Neuronal stem cell (in vitro differentiated cells): ENCODE measurements at places on chromosomes 5 and 9.

DNA sequence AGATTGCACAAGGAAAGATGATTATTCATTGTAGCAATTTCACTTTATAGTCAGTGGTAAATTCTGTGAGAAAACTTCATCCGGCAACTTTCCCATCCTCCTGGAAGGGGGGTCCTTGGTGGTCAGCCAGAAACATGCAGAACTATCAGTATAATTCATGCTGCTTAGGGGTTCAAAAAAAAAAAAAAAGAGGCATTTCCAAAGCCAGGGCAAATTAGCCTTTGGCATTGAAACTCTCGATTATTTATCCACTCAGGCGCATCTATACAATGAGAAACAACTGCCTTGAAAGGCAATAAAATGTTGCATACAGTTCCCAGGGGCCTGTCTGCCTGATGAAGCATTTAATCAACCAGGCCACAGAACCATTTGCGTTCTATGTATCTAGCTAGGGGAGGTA, 263.3 kb downstream of the TMEM167A start:
- DNase-seq, result no peak

GRCh38 chr5:170570476-170570875, 66.7 kb downstream of the KCNIP1 start:
- no peak for DNase-seq

- DNase-seq, result no peak
These were observed 57.6 kb downstream of the GLIS3 start for GRCh38 chr9:4242239-4242638.

DNA sequence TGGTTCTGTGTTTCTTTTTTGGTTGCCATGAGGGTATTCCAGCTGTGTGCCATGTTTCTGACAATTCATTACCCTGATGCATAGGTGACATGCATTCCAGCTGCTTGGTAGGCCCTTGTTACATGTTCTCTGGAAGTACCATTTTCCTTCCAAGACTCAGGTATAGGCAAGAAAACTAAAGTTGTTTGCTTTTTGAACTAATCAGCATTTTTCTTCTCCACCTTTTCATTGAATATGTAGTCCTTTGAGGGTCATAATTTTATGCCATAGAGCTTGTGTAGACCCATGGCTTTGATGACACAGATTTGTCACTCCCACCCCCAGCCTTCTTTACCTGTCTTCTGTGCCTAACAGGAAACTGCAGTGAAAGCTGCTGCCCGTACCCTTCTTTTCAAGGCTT, 339.2 kb downstream of the MED10 start:
- no peak for DNase-seq

DNA sequence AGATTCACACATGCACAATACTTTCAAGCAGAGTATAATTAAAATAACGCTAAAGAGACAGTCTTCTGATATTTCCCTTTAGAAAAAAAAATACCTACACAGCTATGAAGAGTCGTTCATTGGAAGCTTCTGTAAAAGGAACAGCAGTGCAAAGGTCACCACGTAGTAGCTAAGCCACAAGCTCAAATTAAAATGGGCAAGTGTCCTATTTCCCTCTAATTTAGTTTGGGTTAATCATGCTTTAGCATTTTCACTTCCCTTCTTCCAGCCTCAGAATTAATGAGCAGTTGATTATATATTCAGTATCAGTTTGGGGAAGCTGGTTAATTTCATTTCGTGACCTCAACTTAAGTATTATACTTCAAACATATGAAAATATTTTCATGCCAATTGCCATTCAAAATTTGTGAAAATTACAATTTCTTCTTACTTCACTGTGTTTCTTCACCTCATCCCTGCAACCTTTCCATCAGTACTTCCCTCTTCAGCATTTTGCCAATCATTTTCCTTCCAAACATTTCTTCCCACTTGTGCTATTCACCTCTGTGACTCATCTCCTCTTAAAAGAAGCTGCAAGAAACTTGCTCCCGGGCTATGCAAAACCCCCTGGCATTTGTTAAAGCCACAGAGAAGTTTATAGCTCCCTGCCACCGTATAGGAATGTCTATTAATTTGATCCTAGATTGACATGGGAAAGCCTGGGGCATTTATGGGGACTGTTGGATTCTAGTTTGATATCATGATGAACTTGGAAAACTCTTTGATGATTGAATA, 83.0 kb downstream of the DMRTA1 start:
- DNase-seq, result no peak

DNA sequence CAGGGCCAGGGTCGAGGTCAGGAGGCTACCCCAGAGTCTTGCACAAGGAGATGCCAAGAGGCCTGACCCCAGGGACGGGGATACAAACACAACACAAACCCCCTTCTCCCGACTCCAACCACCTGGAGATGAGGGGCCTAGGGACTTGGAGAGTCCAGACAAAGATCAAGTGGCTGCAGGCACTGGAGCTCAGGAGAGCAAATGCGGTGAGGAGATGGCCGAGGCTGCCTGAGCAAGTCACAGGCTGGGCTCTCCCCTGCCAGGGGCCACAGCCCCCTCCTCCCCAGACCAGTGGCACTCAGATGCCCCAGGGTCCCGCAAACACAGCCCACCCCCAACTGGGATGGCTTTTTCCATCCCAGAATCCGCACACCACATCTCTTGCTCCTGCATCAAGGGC, 15.8 kb downstream of the SH3GLB2 start:
- DNase-seq, result no peak

- no peak for DNase-seq
These were observed 390.0 kb upstream of the IRX4 start for GRCh38 chr5:2272755-2273154.

DNA sequence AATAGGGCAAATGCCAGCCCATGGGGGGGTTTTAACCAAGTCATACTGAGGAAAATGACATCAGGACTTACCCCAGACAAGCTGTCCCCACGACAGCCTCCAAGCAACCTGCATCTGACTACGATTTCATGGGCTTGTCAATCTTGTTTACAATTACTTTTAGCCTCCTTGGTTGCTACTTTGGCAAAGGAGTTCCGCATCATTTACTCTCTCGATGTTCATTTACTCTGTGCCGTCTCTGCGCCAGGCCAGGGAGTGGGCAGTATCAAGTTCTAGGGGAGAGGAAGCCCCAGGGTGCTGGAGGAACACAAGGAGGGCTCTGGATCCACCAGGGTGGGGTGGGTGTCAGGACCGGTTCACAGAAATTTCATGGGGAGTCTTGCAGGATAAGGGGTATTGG, 23.9 kb downstream of the PTPN3 start:
- no peak for DNase-seq

GRCh38 chr9:3962496-3962895, 337.4 kb downstream of the GLIS3 start:
- DNase-seq, result no peak

DNA sequence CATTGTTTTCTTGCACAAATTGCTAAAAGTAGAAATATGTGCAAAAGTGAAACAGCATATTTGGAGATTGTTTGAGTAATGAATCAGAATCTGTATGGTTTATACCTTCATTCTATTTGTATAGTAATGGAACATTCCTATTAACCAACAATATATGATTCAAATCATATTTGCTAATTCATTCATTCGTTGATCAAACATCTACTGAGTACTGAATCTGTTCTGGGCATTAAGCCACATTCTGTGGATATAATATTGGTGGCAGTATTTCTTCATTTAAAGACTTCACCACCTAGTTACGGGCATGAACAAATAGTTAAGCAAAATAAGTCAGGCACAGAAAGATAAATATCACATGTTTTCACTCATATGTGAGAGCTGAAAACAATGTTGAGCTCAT, 385.7 kb downstream of the MTRR start:
- DNase-seq, result no peak

GRCh38 chr5:152084476-152084875, 159.8 kb upstream of the GLRA1 start:
- no peak for DNase-seq

DNA sequence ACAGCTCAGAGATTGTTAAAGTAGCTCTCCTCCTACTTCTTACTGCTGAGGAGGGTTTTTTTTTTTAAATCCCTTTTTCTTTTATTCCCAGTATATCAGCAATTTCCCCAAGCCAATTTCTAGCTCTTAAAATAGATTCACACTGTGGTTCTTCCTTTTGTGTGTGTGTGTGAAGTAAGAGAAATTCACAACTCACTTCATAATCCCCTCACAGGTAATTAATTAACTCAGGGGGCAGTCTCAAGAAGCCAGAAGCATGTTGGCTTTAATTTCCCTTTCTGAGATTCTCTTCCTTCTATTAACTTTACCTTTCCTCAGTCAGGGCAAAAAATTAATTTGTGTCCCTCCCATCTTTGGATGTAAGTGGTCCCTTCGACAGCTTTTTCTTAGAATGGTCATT, 71.0 kb upstream of the HMHB1 start:
- no peak for DNase-seq

DNA sequence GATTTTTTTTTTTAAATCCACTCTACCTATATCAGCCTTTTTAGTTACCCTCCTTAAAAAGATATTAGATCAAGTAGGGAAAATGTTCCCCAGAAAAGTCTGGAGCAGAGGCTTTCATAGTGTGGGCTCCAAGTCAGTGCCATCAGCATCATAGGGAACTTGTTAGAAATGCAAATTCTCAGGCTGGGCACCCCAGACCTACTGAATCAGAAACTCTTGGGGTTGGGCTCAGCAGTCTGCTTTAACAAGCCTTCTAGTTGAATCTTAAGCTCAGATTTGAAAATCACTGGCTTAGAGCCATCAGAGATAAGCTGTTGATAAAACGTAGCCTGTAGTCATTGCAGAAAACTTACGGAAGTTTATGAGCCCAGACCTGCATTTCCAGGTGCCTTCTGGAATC, 140.1 kb downstream of the TMEM38B start:
- no peak for DNase-seq

GRCh38 chr5:76273206-76273885, 129.7 kb upstream of the IQGAP2 start:
- no peak for DNase-seq

DNA sequence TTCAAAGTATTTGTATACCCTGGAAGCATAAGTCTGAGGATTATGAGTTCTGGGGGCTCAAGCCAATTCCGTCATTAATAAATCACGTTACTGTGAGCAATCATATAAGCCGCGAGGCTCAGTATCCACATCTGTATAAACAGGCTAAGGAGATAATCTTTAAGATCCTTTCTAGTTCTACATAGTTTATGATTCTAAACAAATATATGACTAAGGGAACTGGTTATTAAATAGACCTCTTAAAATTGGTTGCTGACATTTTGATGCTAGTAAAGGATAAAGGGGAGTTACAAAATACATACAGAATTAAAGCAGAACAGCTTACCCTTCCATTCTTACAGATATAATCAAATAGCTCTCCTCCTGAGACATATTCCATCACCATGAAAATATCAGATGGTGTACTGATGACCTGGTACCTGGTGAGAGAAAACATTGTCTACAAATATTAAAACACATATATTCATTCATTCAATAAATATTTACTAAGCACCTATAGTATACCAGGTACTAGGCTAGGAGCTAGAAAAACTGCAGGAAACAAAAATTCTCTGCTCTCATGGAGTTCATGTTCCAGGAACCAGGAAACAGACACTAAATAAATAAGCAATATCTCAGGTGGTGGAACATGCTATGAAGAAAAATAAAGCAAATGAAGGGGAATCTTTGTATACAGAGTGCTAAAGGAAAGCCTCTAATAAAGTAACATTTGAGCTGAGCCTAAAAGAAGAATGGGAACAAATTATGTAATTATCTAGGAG, 19.5 kb upstream of the TTC33 start:
- DNase-seq, result no peak

- DNase-seq, result no peak
These were observed 5.9 kb upstream of the LARS1 start for GRCh38 chr5:146188358-146188757.

GRCh38 chr5:41871852-41872251, 1.6 kb upstream of the OXCT1 start:
- no peak for DNase-seq

DNA sequence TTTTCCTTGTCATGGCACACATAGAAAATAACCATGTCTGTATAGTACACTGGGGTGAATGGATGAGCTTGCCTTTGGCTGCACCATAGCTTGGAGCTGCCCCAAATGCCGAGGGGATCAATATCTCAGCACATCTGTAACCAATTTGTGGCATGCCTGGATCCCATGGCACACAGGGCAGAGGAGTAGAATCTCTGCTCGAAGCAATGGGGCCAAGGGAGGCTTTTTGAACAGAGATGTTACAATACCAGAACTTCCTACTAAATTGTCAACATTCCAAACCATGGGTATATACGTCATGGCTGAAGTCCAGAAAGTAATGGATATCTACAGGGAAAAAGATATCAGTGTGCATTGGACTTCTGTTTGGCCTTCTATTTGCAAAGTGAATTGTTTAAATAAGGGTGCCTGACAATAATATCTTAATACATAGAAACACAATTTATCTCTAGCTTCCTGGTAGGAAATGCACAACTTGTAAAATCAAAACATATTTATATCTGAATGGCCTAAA, 39.0 kb downstream of the ESM1 start:
- no peak for DNase-seq

DNA sequence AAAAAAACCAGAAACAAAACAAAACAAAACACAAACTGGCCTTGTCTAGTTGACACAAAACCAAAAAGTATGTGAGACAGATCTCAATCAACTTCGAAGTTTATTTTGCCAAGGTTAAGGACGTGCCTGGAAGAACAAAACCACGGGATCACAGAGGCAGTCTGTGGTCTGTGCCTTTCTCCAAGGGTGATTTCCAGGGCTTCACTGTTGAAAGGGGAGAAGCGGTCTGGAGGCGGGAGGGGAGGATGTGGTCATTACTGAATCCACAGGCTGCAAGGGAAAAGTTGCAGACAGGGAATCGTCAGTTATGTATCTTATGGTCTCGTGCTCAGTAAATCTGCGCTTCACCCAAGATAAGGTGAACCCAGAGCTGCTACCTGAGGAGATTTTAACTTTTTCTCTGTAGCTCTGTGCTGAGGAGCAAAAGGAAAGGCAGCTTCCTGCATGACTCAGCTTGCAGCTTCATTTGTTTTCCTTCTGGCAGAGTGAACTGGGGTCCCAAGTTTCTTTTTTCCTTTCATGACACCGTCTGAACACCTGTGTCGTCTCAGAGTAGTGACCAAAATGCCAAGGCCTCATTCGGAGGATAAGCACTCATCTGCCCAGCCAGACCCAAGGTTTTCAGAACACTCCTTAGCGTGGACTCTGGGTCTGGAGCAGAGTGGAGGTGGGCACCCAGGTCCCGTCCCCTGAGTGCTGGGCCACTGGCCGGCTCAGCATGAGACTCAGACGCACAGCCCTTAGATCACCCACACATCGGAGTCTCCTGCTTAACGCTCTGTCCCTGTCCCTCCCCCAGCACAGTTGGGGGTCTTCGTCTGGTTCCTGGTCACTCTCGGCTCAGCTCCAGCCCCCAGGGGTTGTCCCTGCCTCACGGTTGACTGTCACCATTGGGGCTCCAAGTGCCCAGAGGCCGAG, 25.9 kb downstream of the ROPN1L start:
- DNase-seq, result no peak

DNA sequence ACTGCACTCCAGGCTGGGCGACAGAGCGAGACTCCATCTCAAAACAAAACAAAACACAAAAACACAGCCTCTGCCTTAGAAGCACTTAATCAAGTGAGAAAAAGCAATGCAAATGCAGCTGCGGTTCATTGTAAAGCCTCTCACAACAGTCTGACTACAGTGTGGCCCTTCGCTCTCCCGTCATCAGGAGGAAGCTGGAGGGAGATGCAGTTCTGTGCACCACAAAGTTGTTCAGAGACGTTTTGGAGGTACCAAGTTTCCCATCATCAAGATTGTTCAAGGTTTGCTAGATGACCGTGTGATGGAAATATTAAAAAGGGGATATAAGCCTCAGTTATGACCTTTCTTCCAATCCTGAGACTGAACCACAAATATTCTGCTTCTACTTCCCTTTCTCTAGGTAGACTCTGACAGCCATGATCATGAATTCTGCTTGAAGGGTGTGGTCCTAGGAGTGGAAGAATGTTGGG, 40.9 kb downstream of the SEC61B start:
- DNase-seq, result no peak
